ENCODE measurements at places on chromosomes 3 and 15.

- no peak for DNase-seq
These were observed 41.0 kb downstream of the SLCO2A1 start for GRCh38 chr3:133988631-133989161.

- DNase-seq = no peak
These were observed 77.4 kb downstream of the VPS8 start for GRCh38 chr3:184889312-184889904.

- DNase-seq = no peak
These were observed 111.4 kb downstream of the CMSS1 start for GRCh38 chr3:99928771-99929744.

- DNase-seq = no peak
These were observed 51.0 kb downstream of the ALDH1A2 start for GRCh38 chr15:58014470-58014869.

- no peak for DNase-seq
These were observed 79.8 kb downstream of the CRTC3 start for GRCh38 chr15:90609242-90610180.

DNA sequence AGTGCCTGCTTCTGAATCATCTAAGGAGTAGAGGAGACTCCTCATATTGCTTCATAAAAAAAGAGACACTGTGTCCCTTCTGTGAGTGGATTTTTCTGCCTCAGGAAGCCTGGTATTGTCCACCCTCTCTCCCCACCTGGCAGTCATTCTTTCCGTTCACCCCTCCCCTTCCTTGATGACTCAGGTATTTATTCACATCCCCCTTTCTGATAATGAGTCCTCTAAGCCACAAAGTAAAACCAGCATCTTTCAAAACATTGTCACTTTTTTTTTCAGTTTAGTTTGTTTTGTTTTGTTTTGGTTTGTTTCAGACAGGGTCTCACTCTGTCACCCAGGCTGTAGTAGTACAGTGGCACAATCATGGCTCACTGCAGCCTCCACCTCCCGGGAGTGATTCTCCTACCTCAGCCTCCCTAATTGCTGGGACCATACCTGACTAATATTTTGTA, 65.2 kb upstream of the UBE2E1 start:
- DNase-seq = no peak

- DNase-seq = no peak
These were observed 12.2 kb upstream of the IFT57 start for GRCh38 chr3:108234387-108234957.

DNA sequence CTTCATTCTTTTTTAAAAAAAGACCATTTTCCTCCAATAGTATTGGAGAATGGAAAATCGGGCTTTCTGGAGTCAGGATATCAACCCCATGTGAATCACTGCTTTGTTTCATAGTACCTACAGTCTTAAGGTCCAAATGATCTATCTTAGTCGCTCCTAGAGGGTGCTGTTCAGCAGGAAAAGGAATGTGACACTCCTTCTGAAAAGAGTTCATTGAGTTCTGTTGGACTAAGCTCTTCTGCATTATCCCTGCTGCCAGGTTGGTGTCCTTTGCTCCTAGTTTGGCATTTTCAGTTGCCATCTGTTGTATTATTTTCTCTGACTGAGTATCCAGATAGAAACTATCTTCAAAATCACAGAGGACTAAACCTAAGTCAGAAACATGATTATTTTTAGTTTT, 57.2 kb downstream of the POLQ start:
- no peak for DNase-seq

- DNase-seq = no peak
These were observed 1.5 kb downstream of the MEGF11 start for GRCh38 chr15:66251790-66252684.

GRCh38 chr3:155859859-155860258, 5.6 kb upstream of the SLC33A1 start:
- no peak for DNase-seq

- peak; percentile 9 for DNase-seq
These were observed 60.1 kb upstream of the PARL start for GRCh38 chr3:183944775-183945174.

- DNase-seq = no peak
These were observed 109.9 kb downstream of the SENP2 start for GRCh38 chr3:185696039-185696438.

DNA sequence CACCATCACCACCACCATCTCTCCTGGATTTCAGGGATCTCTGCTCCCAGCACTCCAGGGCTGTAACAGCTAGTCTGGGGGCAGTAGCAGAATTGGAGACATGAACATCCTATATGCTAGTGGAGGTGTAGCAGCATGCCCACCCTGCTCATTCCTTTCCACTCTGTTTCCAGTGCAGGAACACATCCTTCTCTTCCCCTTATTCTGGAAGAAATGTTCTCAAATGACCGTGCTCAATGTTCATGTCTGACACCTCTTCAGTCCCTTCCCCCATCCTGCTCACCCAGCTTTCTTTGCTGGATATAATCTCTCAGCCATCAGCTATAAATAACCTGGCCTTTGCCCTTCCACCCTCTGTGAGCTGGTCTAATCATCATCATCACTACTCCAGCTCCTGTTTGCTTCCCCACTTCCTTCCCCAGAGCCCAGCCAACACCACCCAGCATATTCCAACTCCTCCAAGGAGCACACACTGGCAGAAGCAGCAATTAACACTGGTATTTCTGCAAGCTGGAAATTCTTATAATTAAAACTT, 31.1 kb downstream of the DCLK3 start:
- DNase-seq = no peak

DNA sequence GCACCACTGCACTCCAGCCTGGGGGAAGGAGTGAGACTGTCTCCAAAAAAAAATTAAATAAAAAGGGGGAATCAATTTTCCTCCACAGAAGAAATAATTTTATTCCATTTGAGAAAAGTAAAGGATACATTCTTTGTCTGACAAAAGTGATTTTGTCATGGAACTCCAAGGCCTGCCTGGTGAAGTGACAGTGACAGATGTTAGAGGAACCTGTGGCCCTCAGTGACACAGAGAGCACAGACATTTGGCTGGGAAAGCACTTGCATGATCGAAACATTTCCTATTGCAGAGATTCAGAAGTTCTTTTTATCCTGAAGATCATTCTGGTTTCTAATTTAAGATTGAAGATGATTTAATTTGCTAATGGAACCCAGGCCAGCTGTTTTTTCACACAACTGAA, 5.9 kb downstream of the LYSMD4 start:
- DNase-seq = no peak

DNA sequence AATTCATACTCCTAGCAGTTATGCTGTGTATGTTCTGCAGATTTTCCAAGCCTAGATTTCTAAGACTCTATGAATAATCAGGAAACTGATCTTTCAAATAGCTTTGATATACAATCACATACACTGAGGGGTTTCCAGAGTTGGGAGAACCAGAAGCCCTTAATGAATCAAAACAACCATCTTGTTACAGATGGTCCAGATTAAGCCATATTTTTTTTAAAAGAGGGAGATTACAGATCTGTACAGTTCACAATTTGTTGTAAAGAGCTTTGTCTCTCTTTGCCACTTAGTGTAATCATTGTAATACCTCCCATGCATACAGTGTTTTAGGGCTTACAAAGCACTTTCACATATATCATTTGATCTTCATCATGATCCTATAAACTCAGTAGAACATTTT, 47.7 kb downstream of the CADPS start:
- no peak for DNase-seq

- no peak for DNase-seq
These were observed 403.7 kb downstream of the SOX2 start for GRCh38 chr3:182115328-182116015.

GRCh38 chr15:94306700-94307650, 75.6 kb downstream of the MCTP2 start:
- DNase-seq = peak; percentile 78

GRCh38 chr15:77982127-77982490, 95.4 kb downstream of the TBC1D2B start:
- no peak for DNase-seq

DNA sequence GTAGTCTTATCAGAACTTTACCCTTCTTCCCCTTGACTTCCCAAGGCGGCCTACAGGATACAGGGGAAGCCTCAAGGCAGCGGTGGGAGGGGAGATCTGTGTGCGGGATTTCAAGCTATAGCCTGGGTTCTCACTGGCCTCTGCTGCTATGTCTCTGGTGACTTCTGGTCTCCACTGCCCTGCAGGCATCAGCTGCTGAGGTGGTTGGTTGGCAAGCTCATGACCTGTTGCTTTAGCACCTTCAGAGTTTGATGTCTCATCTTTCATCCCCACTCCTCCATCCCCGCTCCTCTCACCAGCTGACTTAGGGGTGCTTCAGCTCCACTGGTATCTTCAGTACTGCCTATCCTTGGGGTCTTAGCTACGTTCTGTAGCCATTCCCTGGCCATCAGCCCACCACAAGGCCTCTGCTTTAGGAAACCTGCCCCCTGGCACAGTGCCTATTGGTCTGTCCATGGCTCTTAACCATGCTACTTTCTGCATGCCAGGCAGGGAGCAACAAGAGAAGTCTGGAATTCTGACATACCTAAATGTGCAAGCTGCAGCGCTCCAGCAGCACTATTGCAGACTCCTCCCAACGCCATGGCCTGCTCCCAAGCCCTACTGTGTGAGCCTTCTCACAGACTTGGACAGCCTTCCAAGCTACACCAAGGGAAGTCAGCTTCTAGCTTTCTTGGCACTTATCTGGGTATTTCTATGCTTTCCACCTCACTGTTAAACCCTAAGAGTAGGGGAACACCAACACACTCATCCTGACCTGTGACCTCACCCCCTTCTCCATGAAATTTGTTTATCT, 1.8 kb upstream of the YEATS2 start:
- DNase-seq = no peak

- DNase-seq = no peak
These were observed 115.7 kb downstream of the STT3B start for GRCh38 chr3:31648286-31648968.

GRCh38 chr15:78411061-78411460, 27.0 kb upstream of the IREB2 start:
- DNase-seq = no peak

GRCh38 chr15:51579012-51579411, 43.6 kb downstream of the DMXL2 start:
- no peak for DNase-seq

DNA sequence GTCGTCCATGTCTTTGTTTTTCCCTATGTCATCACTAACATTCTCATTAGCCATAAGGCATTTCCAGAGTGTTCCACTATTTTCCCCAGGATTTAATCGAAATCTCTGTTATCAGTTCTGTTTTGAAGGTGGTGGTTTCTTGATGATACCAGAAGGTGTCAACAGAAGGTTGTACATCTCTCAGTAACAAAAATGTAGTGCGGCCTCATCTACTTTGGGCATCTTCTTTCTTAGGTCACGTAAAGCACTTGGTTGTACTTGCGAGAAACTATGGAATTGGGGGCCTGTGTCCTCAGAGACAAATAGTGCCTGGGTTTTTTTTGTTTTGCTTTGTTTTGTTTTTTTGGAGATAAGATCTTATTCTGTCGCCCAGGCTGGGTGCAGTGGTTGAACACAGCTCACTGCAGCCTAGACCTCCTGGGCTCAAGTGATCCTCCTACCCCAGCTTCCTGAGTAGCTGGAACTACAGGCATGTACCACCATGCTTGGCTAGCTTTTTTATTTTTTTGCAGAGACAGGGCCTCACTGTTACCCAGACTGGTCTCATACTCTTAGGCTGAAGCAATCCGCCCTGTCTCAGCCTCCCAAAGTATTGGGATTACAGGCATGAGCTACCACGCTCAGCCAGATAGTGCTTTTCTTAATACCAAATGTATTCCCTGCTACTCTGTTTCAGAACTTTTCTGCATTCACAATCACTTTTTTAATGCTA, 61.2 kb upstream of the FURIN start:
- DNase-seq = no peak

DNA sequence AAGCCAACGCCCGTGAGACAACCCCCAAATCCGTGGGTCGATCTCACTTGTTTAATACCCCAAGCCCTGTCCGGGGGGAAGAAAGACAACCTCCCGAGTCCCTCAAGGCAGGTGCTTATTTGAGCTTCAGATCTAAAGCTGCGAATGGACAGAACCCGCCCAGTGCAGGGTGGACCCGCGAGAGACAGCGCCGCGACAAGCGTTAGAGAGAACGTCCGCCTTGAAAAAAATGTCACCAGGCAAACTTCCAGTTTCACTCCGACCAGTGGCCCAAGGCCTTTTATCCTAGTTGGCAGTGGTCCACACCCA, 740 bp upstream of the OXSR1 start:
- DNase-seq = no peak

GRCh38 chr3:136495213-136495612, 245.1 kb downstream of the PCCB start:
- no peak for DNase-seq

- DNase-seq = no peak
These were observed 135.1 kb downstream of the TMCO5A start for GRCh38 chr15:38069511-38070011.

DNA sequence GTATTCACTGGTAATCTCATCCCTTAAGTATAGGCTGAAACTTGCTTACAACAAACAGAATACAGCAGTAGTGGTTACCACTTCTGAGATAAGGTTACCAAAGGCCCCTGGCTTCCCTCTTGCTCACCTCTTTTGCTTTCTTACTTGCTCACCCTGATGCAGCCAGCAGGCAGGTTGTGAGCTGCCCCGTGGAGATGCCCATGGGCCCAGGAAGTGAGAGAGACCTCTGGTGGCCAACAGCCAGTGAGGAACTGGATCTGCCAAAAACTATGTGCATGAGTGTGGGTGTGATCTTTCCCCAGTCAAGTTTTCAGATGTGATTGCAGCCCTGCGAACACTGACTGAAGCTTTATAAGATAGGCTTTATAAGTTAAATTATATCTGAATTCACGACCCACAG, 48.7 kb downstream of the NMNAT3 start:
- no peak for DNase-seq

DNA sequence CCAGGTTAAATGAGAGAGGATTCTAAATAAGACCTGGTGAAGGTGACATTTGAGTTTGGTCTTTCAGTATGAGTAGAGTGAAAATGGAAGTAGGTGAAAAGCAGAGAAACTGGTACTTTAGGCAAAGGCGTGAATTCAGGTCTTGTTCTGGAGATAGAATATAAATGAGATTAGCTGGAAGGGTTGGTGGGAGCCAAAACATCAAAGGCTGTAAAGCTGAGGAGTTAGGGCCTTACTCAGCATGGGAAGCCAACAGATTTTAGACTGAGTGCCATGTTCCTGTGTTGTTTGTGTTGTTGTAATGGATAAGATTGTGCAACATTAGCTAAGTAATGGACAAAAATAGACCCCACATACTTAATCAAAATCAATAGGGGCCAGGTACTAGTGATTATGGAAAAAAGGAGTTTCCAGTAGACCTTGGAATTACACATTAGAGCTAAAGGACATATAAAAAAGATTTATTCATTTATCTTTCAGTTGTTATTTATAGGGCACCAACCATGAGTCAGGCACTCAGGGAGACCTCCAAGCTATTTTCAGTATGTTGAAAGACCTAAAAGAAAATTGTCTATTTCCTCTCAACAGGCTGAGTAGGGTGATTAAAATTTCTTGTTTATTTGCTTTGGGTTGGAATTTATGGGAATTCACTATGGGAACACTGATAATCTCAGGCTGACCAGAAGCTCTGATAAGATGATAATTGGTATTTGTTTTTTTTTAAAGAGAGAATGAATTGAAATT, 20.8 kb downstream of the ARL14 start:
- DNase-seq = no peak
